ENCODE measurements at places on chromosomes 1 and 21. TPM values are rescaled to one million over a fixed set of nuclear protein-coding genes. Genes with fewer than 3 reads are reported as not detected.

The CENPS gene
- 16.3 TPM for total RNA-seq

The GJB3 gene
- total RNA-seq = 89.9 TPM

DNA sequence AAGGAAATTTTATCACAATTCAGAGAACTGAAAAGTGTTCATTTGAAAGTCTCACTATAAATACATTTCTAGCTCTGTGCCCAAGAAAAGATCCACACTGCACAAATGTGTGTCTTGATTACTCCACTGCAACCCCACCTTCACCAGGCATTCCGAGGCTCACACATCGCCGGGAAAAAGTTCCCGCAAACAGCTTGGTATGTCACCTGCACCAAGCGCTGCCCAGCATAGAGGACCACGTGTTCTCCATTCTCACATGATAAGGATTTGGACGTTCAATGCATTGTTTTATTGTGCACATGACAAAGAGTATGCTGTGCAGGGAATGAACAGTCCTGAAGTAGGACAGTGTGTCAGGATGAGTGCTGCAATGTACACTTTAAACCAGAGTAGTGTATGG, 70.1 kb downstream of the ERG start:
- no peak overlapping the region for H3K27ac ChIP-seq
- peaks cover 30% of the 10 kb centered on the region for H3K27me3 ChIP-seq
- H3K36me3 ChIP-seq = no peaks in the 10 kb centered on the region

DNA sequence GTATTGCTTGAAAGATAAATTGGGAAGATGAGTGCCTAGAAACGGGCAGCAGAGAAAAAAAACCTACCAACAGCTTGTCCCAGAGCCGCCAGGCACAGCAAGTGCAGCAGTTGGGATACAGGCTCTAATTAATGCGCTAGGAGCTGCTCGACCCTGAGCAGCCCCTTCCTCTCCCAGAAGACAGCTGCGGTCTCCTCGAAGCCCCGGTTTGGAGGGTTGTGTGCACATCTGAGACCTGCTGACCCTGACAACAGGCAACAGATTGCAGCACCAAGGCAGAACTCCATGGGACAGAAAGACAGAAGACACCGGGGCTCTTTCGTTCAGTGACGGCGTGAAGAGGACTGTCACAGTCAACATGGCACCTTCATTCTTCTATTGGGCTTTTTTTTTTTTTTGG, 101.4 kb downstream of the TSEN15 start:
- no peaks in the 10 kb centered on the region for H3K27me3 ChIP-seq
- H3K27ac ChIP-seq = no peak overlapping the region

- H3K4me1 ChIP-seq = no peaks in the 10 kb centered on the region
- H3K4me3 ChIP-seq = no peak overlapping the region
- no peaks in the 10 kb centered on the region for H3K27me3 ChIP-seq
- no peak for DNase-seq
- H3K36me3 ChIP-seq = no peaks in the 10 kb centered on the region
Measured at GRCh38 chr1:116161877-116162390, 50.7 kb downstream of the MAB21L3 start.

GRCh38 chr1:216531263-216532239, 108.3 kb upstream of the USH2A start:
- no peak overlapping the region for H3K27ac ChIP-seq
- no peaks in the 10 kb centered on the region for H3K36me3 ChIP-seq
- no peaks in the 10 kb centered on the region for H3K27me3 ChIP-seq
- peak; percentile 46 for DNase-seq
- H3K4me1 ChIP-seq = peaks cover 17% of the 10 kb centered on the region

The SH2D5 gene
- total RNA-seq = 11.2 TPM

The TPTE gene
- not detected for total RNA-seq

GRCh38 chr1:161427733-161428516, 60.2 kb upstream of the CFAP126 start:
- H3K27me3 ChIP-seq = no peaks in the 10 kb centered on the region
- H3K4me1 ChIP-seq = no peaks in the 10 kb centered on the region
- H3K4me3 ChIP-seq = no peak overlapping the region
- no peaks in the 10 kb centered on the region for H3K36me3 ChIP-seq
- DNase-seq = no peak

DNA sequence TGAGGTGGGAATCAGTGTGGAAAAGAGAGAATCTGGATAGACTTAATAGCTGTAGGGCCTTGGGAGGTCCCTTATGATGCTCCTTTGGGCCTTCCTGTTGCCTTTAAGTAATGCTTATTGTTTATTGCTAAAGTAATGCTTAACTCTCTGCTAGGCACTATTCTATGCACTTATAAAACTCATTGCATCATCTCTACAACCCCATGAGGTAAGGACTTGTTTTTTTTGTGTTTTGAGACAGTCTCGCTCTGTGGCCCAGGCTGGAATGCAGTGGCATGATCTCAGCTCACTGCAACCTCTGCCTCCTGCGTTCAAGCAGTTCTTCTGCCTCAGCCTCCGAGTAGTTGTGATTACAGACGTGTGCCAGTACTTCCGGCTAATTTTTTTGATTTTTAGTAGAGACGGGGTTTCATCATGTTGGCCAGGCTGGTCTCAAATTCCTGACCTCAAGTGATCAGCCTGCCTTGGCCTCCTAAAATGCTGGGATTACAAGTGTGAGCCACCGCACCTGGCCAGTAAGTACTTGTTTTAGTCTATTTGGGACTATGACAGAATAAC, 22.3 kb downstream of the NECAP2 start:
- H3K27ac ChIP-seq = no peak overlapping the region
- no peak for DNase-seq
- no peaks in the 10 kb centered on the region for H3K4me1 ChIP-seq
- no peak overlapping the region for H3K4me3 ChIP-seq
- peaks cover 12% of the 10 kb centered on the region for H3K36me3 ChIP-seq

The RIPK4 gene
- 333 TPM for total RNA-seq

GRCh38 chr1:30877205-30877912, 31.2 kb downstream of the SDC3 start:
- peaks cover 11% of the 10 kb centered on the region for H3K4me1 ChIP-seq
- H3K27me3 ChIP-seq = no peaks in the 10 kb centered on the region
- H3K27ac ChIP-seq = no peak overlapping the region
- DNase-seq = no peak

The CEP350 gene
- total RNA-seq = 17.8 TPM

GRCh38 chr21:38358666-38359065, 101.9 kb downstream of the KCNJ15 start:
- no peak for DNase-seq
- H3K4me3 ChIP-seq = no peak overlapping the region
- H3K27me3 ChIP-seq = 0 out of 2 replicates have a peak, but pooled peaks cover 3% of the 10 kb centered on the region

The PRR9 gene
- not detected for total RNA-seq

The CDC20 gene
- total RNA-seq = 349 TPM

- no peak overlapping the region for H3K27ac ChIP-seq
- H3K4me1 ChIP-seq = peaks cover 37% of the 10 kb centered on the region
- H3K36me3 ChIP-seq = no peaks in the 10 kb centered on the region
- H3K27me3 ChIP-seq = no peaks in the 10 kb centered on the region
- no peak overlapping the region for H3K4me3 ChIP-seq
Measured at GRCh38 chr1:84842748-84843231, 50.2 kb downstream of the LPAR3 start.

DNA sequence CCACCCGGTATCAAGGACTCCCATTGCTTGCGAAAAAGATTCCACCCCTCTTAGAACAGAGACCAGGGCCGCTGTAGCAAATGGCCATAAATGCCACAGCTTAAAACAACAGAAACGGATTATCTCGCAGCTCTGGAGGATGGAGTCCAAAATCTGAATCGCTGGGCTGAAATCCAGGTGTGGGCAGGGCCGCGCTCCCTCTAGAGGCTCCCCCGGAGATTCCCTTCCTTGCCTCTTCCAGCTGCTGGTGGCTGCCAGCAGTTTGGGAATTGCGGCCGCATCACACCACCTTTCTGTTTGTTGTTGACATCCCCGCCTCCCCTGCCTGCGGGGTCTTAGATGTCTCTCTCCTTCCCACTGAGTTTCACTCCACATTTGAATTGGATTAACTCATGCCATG, 15.6 kb downstream of the PDE9A start:
- H3K27me3 ChIP-seq = peaks cover 29% of the 10 kb centered on the region
- H3K4me3 ChIP-seq = no peak overlapping the region
- H3K36me3 ChIP-seq = no peaks in the 10 kb centered on the region
- H3K27ac ChIP-seq = no peak overlapping the region

DNA sequence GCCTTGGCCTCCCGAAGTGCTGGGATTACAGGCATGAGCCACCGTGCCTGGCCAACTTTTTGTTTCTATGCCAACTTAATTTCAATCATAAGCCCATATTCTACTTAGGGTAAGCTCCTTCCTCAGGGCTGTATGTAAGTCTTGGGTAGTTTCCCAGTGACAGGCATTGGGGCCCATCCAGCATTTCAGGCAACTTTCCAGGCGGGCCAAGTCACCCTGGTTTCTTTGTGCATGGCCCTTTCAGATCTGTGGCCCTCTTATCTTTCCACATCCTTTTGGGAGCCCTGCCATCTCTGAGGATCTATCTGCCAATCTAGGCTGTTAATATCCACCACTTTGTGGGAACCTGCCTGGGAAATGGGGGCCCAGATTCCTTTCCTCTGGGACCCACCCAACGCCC, 58.7 kb downstream of the TNN start:
- H3K27ac ChIP-seq = no peak overlapping the region
- H3K36me3 ChIP-seq = no peaks in the 10 kb centered on the region
- H3K4me3 ChIP-seq = no peak overlapping the region
- H3K4me1 ChIP-seq = no peaks in the 10 kb centered on the region
- no peak for DNase-seq

DNA sequence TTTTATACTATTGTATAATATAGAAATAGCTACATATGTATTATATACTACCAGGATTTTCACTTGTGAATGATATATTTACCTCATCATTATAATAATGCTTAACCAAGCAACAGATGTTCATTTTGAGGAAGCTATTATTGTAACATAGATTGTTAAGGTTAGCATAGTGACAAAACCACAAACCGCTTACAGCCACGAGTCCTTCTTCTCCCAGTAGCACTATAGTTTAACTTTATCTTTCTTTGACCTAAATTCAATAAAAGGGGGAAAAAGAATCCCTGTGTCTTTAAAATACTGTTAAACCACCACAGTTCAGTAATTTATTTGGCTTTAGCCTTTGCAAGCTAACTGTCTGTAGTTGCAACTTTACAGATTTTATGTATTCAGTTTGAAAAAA, 1039.4 kb upstream of the B3GALT2 start:
- no peaks in the 10 kb centered on the region for H3K36me3 ChIP-seq
- H3K27ac ChIP-seq = no peak overlapping the region
- DNase-seq = no peak
- H3K27me3 ChIP-seq = no peaks in the 10 kb centered on the region
- no peak overlapping the region for H3K4me3 ChIP-seq

GRCh38 chr1:21058035-21058793, 118.5 kb downstream of the EIF4G3 start:
- no peaks in the 10 kb centered on the region for H3K36me3 ChIP-seq
- no peak overlapping the region for H3K4me3 ChIP-seq
- H3K27me3 ChIP-seq = no peaks in the 10 kb centered on the region
- DNase-seq = no peak
- H3K4me1 ChIP-seq = 0 out of 2 replicates have a peak, but pooled peaks cover 6% of the 10 kb centered on the region

- no peak for DNase-seq
- no peaks in the 10 kb centered on the region for H3K4me1 ChIP-seq
Measured at GRCh38 chr1:211501711-211502400, 9.9 kb upstream of the RD3 start.

The ATP6V1G3 gene
- total RNA-seq = not detected

The HEATR1 gene
- total RNA-seq = 27.6 TPM

DNA sequence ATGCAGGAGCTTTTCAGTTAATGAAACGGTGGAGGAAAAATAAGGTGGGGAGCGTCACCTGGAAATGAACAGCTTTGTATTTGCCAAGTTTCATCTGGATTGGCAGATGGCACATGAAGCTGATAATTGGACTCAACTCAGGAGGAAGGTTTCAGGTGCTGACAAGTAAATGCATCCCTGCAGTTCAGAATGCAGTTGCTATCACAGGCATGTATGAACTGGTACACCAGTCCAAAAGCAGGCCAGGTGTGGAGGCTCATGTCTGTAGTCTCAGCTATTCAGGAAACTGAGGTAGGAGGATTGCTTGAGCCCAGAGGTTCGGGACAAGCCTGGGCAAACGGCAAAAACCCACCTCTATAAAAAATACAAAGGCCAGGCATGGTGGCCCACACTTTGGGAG, 15.5 kb downstream of the DEGS1 start:
- no peaks in the 10 kb centered on the region for H3K27me3 ChIP-seq
- DNase-seq = no peak
- peaks cover 22% of the 10 kb centered on the region for H3K4me1 ChIP-seq

The C1orf74 gene
- total RNA-seq = 5.7 TPM

- peaks cover 55% of the 10 kb centered on the region for H3K27me3 ChIP-seq
- no peaks in the 10 kb centered on the region for H3K36me3 ChIP-seq
- no peak for DNase-seq
- no peak overlapping the region for H3K4me3 ChIP-seq
Measured at GRCh38 chr1:18178111-18178510, 70.5 kb downstream of the IGSF21 start.

The CRYAA gene
- total RNA-seq = not detected

The USH2A gene
- not detected for total RNA-seq

The MORN1 gene
- 30.5 TPM for total RNA-seq

The SLAMF8 gene
- total RNA-seq = not detected

DNA sequence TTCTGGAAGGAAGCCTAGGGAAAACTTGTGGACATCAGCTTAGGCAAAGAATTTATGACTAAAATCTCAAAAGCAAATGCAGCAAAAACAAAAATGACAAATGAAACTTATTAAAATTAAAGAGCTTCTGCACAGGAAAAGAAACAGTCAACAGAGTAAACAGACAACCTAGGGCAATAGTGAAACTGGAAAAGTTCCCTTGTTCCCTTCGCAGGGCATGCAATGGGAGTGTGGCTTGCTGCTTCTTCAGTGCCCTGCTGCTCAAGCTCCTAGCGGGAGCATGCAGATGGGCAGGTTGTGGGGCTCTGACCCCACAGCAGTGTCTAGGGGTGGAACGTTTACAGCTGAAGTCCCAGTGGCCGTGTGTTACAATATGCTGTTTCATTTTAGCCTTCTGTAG, 1797.4 kb downstream of the NCAM2 start:
- no peak overlapping the region for H3K4me3 ChIP-seq
- no peak overlapping the region for H3K27ac ChIP-seq
- no peaks in the 10 kb centered on the region for H3K27me3 ChIP-seq
- H3K36me3 ChIP-seq = no peaks in the 10 kb centered on the region

DNA sequence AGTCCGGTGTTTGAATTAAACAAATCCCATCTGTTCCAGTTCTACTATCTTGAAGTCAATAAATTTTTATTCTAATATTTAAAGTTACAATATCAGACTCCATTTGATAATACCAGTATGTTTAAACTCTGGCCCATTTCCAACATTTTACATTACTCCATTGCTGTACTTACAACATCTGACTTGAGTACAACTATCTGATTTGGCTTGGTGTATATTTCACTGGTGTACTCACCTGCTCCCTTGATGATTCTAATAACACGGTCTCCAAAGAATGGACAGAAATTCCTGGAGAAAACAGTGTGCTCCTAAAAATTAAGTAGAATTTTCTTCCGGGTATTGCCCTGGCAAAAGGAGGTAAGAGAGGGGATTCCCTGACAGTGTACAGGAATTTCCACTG, 680.5 kb upstream of the ADAMTS5 start:
- peak overlapping the region; percentile 48 for H3K27ac ChIP-seq
- no peak for DNase-seq
- H3K4me1 ChIP-seq = peaks cover 23% of the 10 kb centered on the region
- H3K27me3 ChIP-seq = no peaks in the 10 kb centered on the region
- H3K36me3 ChIP-seq = no peaks in the 10 kb centered on the region
